ENCODE measurements at places on chromosomes 16 and 17. TPM values are rescaled to one million over a fixed set of nuclear protein-coding genes. Genes with fewer than 3 reads are reported as not detected.

- no peak for DNase-seq
These were observed 243.9 kb downstream of the IRF8 start for GRCh38 chr16:86142801-86143236.

DNA sequence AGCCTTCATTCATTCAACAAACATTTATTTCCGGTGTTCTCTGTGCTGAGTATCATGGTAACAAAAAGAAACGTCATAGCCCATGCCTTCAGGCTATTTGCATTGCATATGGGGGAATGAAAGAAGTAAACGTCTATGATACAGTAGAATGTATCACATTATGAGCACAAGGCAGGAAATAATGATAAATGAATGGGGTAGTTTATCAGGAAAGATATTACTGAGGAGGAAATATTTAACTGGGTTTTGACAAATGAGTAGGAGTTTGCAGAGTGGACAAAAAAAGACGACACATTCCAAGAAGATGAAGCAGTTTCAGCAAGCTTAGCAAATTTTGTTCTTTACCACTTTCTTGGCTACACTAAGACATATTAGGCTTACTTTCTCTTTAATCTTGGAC lies 1.3 kb upstream of the KRTAP4-7 start:
- no peak for DNase-seq

The NPB gene
- 0.64 TPM for total RNA-seq

The DHX58 gene
- total RNA-seq = 1.3 TPM

The TUBG1 gene
- 44.7 TPM for total RNA-seq

DNA sequence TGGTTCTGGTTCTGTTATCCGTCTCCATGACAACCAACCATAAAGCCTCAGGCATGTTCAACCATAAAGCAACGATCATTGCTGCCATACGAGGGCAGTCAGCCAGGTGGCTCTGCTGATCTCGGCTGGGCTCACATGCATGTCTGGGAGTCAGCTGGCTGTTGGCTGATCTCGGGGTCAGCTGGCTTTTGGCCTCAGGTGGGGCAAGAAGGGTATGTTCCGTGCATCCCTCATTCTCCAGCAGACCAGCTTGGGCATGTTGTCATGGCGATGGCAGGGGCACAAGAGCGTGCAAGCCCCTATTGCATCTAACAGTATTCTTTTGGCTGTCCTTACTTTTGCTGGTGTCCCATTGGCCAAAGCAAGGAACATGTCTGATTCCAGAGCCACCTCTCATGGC lies 86.2 kb downstream of the ABCC6 start:
- DNase-seq = no peak

The PSMD11 gene
- total RNA-seq = 109 TPM

The BAHCC1 gene
- total RNA-seq = 74.3 TPM

The GGT6 gene
- 1.0 TPM for total RNA-seq
